ENCODE measurements at places on chromosomes 12 and 14. TPM values are rescaled to one million over a fixed set of nuclear protein-coding genes. Genes with fewer than 3 reads are reported as not detected.

DNA sequence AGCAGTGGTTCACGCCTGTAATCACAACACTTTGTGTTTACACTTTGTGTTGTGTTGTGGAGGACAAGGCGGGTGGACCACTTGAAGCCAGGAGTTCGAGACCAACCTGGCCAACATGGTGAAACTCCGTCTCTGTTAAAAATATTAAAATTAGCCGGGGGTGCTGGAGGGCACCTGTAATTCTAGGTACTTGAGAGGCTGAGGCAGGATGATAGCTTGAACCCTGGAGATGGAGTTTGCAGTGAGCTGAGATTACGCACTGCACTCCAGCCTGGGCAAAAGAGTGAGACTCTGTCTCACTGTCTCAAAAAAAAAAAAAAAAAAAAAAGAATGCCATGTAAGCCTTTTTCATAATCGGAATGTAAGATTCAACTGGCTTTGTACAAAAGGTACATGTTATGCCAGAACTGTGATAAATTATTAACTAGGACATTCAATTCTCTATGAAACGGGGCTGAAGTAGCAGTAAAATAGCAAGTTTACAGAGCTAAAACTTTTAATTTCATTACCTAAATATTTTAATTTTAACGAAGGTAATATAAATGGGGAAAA, 13.9 kb upstream of the PITPNM2 start:
- DNase-seq, result no peak

The AQP6 gene
- not detected for total RNA-seq

DNA sequence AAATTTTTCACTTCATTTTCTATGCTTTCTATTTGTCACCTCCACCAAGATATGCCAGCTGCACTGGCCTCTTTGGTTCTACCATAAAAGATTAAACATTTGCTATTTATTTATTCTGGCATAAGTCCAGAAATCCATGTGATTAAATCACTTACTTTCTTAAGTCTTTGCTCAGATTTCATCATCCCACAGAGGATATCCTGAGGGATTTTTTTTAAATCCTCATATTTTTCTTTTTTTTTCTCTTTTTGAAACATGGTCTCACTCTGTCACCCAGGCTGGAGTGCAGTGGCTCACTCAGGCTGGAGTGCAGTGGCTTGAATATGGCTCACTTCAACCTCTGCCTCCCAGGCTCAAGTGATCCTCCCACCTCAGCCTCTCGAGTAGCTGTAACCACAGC, 645.4 kb upstream of the ATXN7L3B start:
- DNase-seq, result no peak

GRCh38 chr14:92254786-92255185, 68.2 kb upstream of the SLC24A4 start:
- no peak for DNase-seq

The TAS2R46 gene
- total RNA-seq, result 1.5 TPM

- DNase-seq, result no peak
These were observed 32.4 kb upstream of the EML1 start for GRCh38 chr14:99760817-99761216.

GRCh38 chr14:98592611-98593170, 679.3 kb downstream of the BCL11B start:
- DNase-seq, result no peak

DNA sequence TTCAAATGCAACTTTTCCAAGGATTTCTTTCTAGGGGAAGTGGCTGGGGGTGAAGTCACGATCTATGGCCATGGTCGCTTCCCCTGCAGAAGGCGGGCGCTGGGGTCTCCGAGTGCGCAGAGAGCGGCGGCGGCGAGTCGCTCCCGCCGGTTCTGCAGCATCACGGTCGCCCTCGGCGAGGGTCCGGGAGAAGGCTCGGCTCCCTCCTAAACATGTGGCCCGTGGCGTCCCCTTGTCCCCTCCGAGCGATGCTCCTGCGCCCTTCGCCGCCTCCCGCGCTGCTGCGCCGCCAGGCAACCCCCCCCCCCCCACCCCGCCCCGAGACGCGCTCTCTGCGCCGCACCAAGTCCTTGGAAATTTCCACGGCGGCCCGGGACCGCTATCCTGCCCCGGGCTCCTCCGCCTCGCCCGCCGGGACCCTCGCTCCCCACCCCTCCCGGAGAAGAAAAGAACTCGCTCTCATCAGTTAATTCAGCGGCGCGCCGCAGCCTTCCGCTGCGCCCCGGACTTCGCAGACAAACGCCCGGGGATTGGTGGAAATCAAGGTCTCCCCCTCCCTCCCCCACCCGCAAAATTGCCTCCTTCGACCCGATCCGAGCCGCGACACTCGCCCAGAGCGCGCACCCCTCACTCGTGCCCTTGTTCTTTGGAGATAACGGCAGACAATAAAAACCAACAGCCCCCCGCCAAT, at the start of gene ST8SIA1:
Gene ST8SIA1 (minus strand): TSS at position 298 of the 691 bp plus-strand sequence. CDS start 475 bp downstream, outside the sequence.
- no peak for DNase-seq

DNA sequence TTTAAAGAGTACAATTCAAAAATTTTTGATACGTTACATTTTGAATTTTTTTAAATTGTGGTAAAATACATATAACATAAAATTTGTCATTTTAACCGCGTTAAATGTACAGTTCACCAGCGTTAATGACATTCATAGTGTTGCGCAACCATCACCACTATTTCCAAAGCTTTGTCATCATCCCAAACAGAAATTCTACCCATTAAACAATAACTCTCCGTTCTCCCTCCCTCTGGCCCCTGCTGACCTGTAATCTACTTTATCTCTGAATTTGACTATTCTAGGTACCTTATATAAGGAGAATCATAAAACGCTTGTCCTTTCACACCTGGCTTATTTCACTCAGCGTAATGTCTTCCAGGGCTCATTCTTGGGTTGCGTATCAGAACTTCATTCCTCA, 69.1 kb upstream of the DYNC1H1 start:
- no peak for DNase-seq

The IRAK3 gene
- total RNA-seq, result 0.66 TPM

DNA sequence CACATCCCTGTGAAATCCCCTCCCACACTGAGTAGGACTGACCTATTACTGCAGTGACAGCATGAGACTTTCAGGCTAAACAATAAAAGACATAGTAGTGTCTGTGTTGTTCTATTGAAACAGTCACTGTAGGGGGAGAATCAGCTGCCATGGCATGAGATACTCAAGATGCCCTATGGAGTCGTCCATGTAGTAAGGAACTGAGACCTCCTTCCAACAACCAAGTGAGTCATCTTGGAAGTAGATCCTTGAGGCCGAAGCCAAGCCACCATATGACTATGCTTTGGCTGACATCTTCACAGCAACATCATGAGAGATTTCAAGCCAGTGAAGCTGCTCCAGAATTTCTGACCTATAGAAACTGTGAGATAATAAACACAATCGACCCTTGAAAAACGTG, 12.1 kb upstream of the LRP6 start:
- no peak for DNase-seq
